ENCODE measurements at places on chromosomes 11 and 22.

GRCh38 chr11:12728417-12728816 lies 54.2 kb downstream of the TEAD1 start:
- no peak for DNase-seq

DNA sequence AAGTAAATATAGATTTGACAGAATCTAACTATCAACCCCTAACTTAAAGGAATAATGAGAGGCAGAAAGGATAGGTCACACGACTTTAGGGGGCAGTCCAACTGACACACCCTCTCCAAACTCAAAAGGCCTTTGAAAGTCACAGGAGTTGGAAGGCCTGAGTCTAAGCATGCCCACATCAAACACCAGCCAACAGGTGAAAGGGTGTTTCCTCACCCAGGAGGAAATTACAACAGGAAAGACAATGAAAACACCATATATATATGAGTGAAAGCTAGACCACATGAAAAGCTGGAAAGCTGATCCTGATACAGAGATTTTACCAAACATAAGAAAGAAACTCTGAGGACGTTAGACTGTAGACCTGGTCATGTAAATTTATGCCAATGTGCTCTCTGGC lies 10.5 kb upstream of the DEPDC7 start:
- no peak for DNase-seq

GRCh38 chr22:48897645-48898370 lies 929.9 kb downstream of the BRD1 start:
- no peak for DNase-seq

DNA sequence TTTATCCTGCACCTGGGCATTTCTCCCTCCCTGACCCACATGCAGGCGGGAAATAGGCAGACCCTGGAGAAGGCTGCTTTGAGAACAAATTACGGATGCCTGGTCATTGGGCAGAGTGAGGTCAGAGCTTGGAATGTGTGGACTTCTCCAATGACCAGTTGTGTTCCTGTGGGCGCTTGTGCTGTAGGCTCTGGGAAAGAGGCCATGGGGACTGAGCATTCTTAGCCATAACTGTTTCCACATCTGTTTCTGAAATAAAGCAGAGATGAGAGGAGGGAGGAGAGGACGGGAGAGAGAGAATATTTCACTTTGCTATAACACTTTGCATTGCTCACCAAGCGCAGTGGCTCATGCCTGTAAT lies 11.2 kb upstream of the TMEM184B start:
- no peak for DNase-seq

- no peak for DNase-seq
Measured at GRCh38 chr11:44404301-44404700, 94.4 kb upstream of the ALX4 start.

GRCh38 chr11:38131535-38131934 lies 1533.5 kb upstream of the RAG2 start:
- no peak for DNase-seq

DNA sequence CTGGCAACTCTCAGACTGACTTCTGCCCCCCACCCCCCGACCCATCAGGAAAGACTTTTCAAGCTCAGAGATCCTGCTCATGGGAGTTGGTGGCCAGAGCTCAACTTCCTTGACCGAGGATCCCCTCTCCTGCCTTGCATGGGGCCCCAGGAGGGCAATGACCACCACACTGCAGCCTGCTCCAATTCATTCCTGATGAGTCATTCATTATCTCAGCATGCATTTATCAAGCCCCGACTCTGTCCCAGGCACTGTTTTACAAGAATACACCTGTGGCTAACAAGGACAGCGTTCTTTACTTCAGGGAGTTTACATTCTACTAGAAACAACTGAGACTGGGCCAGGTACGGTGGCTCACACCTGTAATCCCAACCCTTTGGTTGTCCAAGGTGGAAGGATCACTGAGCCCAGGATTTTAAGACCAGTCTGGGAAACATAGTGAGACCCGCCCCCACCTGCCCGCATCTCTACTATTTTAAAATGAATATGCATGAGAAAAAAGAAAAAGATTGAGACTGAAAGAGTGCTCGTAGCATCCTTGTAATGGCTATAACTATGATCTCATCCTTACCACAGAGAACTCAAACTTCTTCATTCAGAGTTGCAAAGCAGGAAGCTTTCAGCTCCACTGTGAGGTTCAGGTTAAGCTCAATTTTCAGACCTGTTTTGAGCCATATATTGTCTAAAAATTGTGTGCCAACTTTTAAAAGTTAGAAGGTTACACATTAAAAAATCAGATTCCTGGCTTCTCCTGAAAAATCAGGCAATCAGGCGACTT lies 60.4 kb downstream of the FEZ1 start:
- DNase-seq = no peak

DNA sequence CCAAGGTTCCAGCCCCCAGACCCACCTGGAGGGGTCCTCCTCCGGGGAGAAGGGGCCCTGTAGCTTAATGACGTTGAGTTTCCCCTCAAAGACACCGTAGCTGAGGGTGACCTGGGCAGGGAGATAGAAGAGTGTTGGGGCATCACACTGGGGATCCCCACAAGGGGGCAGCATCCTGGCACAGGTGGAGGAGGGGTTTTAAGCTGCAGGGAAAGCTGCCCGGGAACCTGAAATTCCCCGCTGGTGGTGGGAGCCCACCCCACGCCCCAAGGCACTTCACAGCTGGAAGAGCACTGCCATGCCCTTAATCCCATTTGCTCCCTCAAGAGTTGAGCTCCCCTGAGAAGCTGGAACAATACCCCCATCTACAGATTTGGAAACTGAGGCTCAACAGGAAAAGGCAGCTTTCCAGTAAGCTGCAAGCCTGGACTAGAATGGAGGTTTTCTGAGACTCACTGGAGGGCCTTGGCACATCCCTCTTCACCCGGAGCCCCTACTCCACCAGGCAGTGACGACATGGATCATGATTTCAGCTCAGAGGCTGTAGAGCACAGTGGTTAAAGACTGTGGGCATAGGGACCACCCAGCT lies 13.7 kb downstream of the MFNG start:
- DNase-seq = no peak

- DNase-seq = peak; percentile 38
Measured at GRCh38 chr22:48976556-48977535, 850.8 kb downstream of the BRD1 start.

DNA sequence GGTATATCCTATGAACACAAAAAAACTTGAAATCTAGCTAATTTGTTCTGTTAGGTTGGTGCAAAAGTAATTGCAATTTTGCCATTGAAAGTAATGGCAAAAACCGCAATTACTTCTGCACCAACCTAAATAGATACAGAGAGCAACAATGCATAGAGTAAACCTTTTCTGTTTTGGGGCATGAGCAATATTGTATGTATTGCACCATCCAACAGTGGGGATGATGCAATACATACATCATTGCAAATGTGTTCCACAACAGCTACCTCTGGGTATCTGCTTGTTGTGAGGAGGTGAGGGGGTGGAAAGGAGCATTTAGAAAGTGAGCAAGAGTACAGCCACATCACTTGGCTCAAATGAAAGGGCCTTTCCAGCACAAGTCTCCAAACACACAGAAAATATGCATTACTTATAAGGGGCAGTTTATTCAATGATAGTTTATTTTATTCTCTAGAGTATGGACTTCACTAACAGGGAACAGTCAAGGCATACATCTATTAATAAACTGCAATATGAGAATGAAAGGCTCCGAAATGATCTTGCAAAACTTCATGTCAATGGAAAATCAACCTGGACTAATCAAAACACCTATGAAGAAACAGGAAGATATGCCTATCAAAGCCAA lies 77.3 kb downstream of the DEUP1 start:
- DNase-seq = no peak

DNA sequence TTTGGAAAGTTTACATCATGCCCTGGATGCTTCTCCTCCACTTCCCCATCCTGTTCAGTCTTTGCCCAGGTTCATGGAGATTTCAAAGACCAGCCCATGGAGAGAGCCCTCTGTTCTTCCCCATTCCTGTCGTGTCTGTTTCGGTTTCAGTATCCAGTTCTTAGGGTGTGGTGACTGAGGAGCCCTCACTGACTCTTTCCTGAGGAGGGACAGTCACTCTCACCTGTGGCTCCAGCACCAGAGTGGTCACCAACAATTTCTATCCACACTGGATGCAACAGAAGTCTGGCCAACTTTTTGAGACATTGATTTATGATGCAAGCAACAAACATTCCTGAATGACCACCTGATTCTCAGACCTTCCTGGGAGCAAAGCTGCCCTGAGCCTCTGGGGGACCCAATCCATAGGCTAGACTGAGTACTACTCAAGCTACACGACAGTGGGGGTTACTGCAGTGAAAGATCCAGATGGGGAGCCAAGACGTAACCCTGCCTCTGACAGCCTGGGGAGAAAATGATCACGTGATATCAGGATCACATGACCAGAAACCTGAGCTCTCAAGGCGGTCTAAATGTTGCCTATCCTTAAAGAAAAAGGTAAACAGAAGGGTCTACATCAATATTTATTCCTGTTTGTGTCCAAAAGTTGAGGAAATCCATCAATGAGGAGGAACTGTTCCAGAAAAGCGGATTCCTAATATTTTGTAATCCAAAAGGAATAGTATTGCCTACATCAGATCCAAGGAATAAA lies 76.2 kb upstream of the VPREB1 start:
- no peak for DNase-seq

DNA sequence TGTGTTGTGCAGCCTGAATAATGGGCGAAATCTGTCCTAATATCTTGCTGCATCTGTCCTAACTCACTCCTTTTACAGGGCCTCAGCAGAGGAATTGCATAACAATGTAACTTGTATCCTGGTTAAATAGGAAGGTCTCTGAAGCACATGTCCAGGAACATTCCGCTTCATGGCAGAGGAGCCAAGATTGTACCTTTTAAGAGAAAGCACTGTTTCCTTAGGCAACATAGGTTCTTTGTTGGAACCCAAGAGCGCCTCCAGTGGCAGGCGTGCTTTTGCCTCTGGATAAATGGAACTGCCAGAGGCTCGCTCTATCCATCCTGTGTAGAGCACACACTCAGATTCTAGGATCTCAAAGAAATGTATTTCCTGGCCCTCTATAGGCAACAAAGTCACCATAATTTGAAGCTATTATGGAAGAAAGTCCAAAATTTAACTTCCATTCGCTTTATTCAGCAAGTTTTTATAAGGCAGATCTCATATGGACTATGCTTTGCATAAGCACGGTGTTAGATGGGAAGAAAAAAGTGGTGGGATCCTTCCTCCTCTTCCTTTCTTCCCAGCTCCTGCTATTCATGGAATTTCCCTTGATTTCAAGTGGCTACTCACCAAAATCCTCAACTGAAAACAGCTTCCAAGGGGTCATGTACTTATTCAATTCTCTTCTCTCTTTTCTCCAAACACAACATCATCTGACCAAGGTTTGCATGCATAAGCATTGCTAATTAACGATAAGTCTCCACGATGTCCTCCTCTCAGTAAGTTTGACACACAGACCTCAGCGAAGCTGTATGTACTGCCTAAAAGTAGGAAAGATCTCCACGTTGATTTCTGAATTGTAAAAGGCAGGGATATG lies at the start of gene BLID:
BLID (minus strand) TSS at position 692 of the 856 bp plus-strand sequence; CDS start at position 399, 293 bp downstream.
- DNase-seq = peak; percentile 63

GRCh38 chr22:27493796-27494195 lies 307.8 kb downstream of the MN1 start:
- DNase-seq = no peak

DNA sequence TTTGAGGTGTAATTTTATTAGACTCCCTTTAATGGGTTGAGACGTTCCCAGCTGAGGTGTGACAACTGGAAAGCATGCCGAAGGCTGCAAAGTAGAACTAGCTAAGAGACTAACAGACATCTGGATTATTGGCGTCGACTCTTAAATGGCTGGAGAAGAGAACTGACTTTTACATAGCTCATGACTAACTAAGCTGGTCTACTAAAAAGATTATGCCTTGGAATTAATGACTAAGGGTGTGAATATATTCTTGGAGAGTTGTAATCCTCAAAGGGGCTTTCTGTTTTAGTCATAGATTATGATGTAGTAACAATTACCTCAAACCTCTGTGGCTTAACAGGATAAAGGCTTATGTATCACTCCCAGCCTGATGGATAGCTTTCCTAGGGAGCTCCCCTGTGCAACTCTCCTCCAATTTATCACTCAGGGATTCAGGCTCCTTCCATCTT lies 39.5 kb upstream of the SLC5A12 start:
- DNase-seq = no peak

DNA sequence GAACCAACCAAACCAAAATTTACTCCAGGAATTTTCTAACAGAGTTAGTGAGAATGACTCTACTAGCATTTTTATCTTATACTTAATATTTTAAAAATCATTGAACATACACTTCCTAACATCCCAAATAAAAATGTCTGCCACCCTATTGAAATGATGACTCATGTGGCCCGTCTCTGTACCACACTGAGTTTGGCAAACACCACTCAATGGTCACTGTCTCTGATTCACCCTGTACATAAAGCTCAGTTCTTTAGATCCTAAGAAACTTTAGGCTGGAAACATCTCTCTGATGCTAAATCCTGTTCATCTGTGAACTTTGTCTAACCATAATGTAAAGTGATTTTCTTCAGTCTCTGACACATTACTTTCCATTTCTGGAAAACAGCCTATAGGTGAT lies 182.0 kb downstream of the CWF19L2 start:
- DNase-seq = no peak

DNA sequence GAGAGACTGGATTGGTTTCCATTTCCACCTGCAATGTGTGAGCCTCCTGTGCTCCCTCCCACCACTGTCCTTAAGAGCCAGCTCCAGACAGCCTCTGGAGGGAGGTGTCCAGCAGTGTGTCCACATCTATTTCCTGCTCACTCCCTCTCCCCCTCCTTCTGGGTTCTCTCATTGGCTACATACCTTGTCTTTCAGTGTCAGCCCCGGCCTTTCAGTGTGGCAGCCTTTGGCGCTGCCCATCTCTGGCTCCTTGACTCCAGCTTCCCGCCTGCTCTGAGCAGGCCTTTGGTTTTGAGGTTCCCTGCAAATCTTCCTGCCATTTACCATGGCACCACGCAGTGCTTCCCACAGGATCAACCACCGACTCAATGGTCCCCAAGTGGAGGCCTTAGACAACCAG lies 19.0 kb upstream of the PTPRJ start:
- DNase-seq = no peak

GRCh38 chr11:19821412-19821875 lies 108.8 kb downstream of the NAV2 start:
- DNase-seq = no peak

- no peak for DNase-seq
Measured at GRCh38 chr11:11641581-11641980, 19.8 kb upstream of the GALNT18 start.

GRCh38 chr11:47216121-47216798 lies 1.5 kb downstream of the DDB2 start:
- no peak for DNase-seq

GRCh38 chr22:45709866-45710265 lies 38.2 kb downstream of the ATXN10 start:
- DNase-seq = no peak

All from ecto neural progenitor cell (in vitro differentiated cells).